ENCODE measurements at places on chromosomes 6 and 20.
A peak's percentile ranks its signal among the peaks of the same experiment; 100 is the strongest.

GRCh38 chr20:63549019-63549418 lies 1.5 kb upstream of the SRMS start:
- DNase-seq: no peak

- DNase-seq: no peak
These were observed 33.7 kb downstream of the MTHFD1L start for GRCh38 chr6:150899231-150899630.

DNA sequence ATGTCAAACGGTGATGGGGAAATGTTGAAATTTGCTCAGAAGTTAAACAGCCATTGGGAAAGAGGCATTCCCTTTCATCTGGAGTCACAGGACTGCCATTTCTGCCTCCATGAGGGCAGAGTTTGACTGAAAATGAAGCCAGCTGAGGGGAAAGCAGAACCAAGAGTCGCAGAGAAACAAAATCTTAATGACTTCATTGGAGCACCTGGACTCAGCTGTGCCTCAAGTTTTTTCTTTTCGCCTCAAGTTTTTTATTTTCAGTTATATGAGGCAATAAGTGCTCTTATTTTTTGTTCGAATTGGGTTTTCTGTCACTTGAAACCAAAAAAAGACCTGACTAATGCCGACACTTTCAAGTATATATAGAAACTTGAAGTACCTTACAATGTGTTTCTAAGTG lies 161.3 kb downstream of the PKHD1 start:
- DNase-seq: no peak

GRCh38 chr6:138618168-138618567 lies 118.9 kb upstream of the NHSL1 start:
- no peak for DNase-seq

GRCh38 chr20:16228722-16229121 lies 344.5 kb downstream of the KIF16B start:
- no peak for DNase-seq

- DNase-seq: no peak
These were observed 897 bp upstream of the SEL1L2 start for GRCh38 chr20:13991311-13991710.

GRCh38 chr6:160070427-160070826 lies 51.2 kb upstream of the SLC22A1 start:
- DNase-seq: no peak

GRCh38 chr20:40900666-40901215 lies 127.9 kb upstream of the TOP1 start:
- no peak for DNase-seq

- no peak for DNase-seq
These were observed 1.5 kb downstream of the ID4 start for GRCh38 chr6:19838442-19839236.

- no peak for DNase-seq
These were observed 46.8 kb upstream of the SLCO4A1 start for GRCh38 chr20:62595491-62595890.

DNA sequence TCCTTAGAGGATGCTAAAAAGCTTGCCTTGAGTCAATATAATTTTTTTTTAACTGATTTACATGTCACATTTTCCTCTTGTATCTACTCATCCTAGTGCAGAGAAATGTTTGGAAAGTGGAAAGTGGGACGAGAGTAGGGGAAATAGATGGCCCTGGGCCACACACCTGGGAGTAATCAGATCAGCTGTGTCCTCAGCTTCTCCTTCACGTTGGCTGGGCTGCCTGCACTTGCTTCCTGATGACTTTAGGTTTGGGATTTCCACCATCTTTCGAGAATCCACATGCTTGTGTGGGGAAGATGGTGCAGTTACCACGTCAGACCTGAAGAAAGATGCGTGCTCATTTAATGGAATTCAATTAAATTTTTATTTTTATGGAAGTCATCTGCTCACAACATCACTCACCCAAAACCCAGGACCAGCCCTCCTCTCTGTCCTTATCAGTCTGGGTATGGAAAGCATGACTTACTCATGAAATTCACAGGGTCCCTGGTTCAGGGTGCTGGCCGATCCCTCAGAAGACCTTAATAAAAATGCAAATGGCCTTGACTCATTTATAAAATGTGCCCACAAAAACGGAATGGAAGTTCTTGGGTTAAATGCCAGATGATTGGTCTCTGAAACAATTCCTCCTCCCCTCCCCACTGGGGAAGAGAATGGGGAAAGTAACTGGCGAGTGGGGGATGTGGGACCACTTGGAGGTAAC lies 74.5 kb upstream of the TIAM2 start:
- no peak for DNase-seq

DNA sequence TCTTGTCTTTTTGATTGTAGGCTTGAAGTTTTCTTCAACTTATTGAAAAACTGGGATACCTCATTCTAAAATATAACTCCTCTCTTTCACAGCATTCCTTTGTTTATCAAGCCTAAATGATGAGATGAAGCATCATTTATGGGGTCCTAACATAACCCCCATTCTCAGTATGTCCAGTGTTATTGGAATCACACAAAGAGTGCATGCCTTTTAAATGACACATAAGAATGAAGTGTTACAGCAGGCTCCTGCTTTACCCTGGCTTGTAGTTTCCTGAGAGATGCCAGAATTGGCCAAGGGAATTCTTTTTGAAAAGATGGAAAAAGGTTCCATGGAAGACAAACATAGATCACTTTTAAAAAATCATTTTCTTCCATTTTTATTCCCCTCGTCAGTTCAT lies 502.4 kb downstream of the BCKDHB start:
- DNase-seq: no peak

DNA sequence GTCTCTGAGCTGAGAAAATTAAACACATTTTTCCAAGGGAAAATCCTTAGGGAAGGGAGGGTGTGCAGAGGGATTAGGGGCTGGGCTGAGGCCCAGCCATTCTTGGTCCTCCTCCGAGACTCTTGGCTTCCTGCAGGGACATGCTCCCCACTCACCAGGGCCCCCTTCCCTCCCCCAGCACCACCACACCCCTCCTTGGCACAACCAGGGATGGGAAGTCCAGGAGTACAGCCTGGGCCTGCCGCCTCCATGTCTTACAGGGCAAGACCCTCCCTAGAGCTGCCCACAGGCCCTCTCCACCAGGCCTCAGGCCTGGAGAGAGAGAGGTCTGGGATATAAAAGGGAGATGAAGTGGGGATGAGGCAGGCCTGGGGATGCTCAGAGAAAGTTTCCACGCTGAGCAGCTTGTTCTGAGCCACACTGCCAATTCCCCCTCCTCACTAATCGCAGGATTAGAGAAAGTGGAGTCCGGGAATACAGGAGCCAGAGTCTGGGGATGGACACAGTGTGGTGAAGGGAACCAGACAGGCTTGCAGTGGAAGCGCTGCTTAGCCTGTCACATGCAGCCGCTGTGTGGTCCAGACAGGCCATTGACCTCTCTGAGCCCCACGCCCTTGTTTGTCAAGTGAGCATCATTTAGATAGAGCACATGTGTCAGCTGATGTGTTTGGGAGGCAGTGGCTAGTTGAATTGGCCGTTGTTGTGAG lies 105.5 kb downstream of the MRPL14 start:
- DNase-seq: no peak

- DNase-seq: no peak
These were observed 21.4 kb downstream of the GSTA2 start for GRCh38 chr6:52741872-52742271.

DNA sequence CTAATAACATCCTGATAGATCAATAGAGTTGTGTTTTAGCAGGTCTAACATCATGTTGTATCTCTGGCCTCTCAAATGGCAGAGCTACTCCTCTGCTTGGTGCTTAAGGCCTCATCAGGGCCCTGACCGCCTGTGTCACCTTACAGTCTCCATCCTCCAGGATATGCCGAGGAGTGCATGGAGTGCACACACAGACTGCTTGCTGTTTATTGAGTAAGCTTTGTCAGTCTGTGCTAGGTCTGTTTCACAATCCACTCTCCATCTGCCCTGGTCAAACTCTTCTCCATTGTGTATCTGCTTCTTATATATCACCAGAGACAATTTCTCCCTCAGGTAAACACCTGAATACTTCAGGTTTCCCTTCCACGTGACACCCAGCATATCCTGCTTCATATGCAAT lies 136.1 kb downstream of the SLC24A3 start:
- no peak for DNase-seq

DNA sequence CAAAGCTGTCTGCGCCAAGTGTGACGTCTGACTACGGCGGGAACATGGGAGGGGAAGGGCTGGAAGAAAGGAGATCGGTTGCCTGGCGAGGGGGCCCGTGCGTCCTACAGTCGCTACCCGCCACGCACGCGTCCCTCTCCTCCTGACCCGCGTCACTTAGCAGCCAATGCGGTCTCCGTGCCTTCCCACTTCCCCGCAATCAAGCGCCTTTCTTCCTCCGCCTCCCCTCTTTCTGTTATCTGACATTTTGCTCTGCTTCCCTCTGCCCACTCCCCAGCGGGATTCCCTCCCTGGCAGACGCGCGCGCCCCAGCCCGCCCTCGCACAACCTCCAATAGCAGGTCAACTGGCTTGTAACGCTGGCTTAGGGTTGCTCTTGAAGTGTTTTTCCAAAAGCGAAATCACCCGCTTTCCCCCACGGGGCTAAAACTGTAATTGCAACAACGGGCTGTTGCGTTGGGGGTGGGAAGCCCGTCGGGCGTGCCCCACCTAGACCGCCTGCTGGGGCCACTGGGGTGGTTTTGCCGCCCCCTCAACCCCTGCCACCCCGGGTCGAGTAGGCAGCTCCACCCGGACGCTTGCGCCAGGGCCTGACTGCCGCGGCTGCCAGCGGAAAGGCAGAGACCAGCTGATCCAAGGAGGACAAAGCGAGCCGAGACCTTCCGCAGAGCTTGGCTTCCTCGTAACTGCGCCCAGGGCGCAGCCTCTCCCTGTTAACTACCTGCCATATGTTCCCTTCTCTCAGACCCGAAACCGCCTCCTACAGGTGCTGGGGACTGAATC lies 6.2 kb upstream of the SOX4 start:
- DNase-seq: peak; percentile 65

DNA sequence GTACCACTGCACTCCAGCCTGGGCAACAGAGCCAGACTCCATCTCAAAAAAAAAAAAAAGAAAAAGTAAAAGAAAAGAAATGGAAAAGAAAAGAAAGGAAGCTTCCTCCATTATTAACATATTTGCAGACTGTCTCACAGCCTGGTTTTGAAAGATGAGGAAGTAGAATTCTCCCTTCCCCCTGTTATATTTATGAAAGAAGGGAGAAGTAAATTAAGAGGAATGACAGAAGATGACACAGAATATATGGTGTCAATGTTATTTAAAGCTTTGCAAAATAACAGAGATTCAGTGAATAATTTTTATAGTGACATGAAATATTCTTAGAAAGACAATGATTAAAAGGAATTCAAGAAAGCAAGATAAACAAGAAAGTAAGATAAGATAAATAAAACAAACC lies 83.7 kb upstream of the PRSS16 start:
- no peak for DNase-seq

GRCh38 chr20:57082357-57082945 lies 184.0 kb downstream of the BMP7 start:
- no peak for DNase-seq

DNA sequence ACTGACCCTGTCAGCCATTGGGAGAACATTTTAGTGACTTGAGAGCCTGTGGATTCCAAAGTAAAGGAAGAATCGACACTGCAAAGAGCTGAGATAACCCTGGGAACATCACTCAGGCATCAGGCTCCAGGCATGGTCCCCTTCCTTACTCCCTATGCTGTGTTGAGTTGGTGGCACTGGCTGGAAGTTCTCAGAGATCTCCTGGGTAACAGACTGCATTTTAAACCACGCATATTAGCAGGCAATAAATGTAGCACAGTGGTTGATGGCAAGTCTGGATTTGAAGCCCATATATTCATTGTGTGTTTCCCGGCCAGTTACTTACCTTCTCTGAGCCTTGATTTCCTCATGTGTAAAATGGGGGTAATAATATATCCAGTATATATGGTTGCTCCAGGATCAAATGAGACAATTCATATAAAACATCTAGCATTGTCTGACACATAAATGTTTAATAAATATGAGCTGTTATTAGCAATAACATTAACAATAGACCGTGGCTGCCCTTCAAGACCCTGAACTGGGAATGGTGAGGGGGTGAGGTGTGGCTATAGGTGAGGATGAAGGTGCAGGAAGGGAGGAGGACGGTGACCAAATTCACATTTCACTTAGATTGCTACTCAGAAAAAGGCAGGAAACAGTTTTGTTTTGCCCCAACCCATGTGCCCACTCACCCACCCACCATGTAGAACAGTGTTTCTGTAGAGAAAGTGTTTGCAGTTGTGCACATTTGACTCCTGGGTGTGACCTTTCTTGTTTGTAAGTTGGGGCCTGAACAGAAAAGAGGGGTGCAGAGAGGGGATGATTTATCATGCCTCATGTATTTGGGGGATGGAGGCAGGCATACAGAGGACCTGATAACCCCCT lies 2.1 kb downstream of the PLCG1 start:
- no peak for DNase-seq

DNA sequence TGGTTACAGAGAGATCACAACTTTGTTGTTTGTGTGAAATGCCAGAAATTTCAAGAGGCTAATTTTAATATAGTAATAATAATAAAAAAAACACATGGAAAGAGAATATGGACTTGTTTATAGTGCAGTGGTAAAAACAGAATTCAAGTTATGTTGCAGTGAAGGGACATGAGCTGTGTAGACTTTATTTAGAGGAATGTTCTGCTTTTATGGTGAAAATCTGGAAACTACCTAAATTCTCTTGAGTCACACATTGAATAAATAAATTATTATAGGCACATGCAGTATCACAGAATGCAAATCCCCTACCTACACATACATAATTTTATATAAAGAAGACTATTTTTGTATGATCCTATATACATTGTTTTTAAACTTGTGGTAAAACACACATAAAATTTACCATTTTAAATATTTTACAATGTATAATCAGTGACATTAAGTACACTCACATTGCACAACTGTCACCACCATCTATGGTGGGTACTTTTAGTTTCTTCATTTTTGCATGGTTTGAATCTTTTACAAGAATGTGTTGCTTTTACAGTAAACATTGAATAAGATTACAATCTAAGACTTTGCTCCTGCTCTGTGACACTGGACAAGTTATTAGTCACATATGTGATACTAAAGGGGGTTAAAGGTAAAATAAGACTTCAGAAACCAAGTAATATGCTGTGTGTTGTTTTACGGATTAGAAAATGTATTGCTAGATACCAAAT lies 107.4 kb downstream of the B3GAT2 start:
- no peak for DNase-seq

DNA sequence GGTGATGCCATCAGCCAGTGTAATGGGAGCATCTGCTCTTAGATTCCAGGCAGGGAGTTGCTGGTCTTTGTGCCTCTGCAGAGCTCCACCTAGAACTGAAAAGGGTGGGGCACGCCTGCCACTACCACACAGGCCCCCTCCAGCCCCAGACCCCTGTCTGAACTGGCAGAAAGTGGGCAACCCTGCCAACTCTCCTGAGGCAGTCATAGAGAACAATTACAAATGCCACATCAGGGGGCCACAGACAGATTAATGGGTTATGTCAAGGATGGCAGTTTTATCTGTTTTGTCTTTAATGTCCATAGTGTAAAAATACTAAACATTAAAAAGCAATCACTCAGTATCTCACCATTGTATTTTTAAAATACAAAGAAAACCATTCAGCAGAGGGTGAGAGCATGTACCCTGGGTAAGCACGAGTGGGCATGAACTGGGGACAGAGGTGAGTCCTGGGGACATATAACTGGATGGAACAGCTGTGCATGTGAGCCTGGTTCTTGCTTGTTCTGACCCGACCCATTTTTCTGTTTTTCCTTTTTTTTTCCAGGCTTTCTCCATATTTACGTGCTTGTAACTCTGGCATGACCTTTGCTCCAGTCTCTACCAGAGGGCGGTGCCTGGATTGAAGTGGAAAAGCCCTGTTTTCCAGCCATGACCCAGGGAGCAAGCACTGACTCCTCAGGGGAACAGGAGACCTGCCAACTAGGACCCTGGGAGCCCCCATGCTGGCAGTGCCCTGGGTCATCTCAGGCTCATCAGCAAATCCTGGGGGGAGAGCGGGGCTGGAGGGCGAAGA lies 8.2 kb downstream of the TRAF3IP2 start:
- DNase-seq: no peak

GRCh38 chr20:3281437-3281836 lies 42.4 kb upstream of the SLC4A11 start:
- DNase-seq: no peak
